Heart left ventricle (tissue), 16 donors: ENCODE measurements at places on chromosomes 7 and 10. TPM values are rescaled to one million over a fixed set of nuclear protein-coding genes. Genes with fewer than 3 reads are reported as not detected.

EGR2 gene
- 1.4 TPM for polyA plus RNA-seq

CADPS2 gene
- 18.9 TPM for polyA plus RNA-seq

CCDC3 gene
- polyA plus RNA-seq, result 5.5 TPM

TCF7L2 gene
- polyA plus RNA-seq, result 5.4 TPM

RSPH10B gene
- not detected for polyA plus RNA-seq

SLC18A3 gene
- polyA plus RNA-seq, result not detected

ANKRD16 gene
- polyA plus RNA-seq, result 2.7 TPM

ERVW-1 gene
- not detected for polyA plus RNA-seq

FOXI2 gene
- polyA plus RNA-seq, result 0.30 TPM

STMP1 gene
- polyA plus RNA-seq, result 34.4 TPM

PDE1C gene
- polyA plus RNA-seq, result 35.3 TPM

CREB5 gene
- 15.2 TPM for polyA plus RNA-seq

FRA10AC1 gene
- 16.5 TPM for polyA plus RNA-seq

CACNB2 gene
- polyA plus RNA-seq, result 11.4 TPM

SUMF2 gene
- polyA plus RNA-seq, result 35.5 TPM

NEUROG3 gene
- polyA plus RNA-seq, result not detected

ARL4A gene
- polyA plus RNA-seq, result 10.5 TPM

AGBL3 gene
- polyA plus RNA-seq, result 0.99 TPM
